ENCODE measurements at places on chromosomes 11 and 22.

DNA sequence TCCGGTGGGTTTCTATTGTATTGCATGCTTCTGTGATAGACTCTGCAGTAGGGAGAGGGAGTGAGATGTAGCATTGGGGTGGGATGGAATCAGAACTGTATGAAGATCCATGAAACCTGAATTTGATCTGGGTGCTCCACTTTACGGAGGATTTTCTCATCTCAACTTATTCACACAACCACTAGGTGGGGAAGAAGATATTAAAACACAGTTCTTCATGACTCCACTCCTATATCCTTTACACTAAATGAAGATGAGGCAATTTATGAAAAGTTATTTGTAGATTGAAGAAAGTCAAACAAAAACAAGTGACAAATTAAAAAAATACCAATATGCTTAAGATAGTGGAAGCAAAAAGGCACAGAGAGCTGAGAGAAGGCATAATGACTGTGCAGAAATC is 92.6 kb upstream of the PDGFD start:
- no peak for DNase-seq

DNA sequence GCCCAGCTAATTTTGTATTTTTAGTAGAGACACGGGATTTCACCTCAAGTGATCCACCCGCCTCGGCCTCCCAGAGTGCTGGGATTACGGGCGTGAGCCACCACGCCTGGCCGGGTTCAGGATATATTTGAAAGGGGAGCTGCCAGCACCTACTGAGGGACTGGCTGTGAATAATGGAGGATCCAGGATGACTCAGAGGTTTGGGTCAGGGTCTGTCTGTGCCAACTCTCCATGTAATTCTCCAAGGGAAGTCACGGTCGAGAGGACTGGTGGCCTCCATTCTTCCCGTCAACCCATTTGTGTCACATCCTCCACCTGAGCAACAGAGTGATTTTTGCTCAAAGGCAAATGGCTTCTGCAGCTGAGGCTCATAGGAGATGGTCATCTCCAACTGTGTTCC is 3.6 kb upstream of the ARRB1 start:
- DNase-seq, result no peak

- no peak for DNase-seq
Observed at GRCh38 chr11:23473782-23474181, 613.5 kb upstream of the CCDC179 start.

GRCh38 chr22:29651652-29652051 is 48.2 kb downstream of the NF2 start:
- DNase-seq, result no peak

GRCh38 chr11:127875131-127875530 is 712.2 kb downstream of the ETS1 start:
- DNase-seq, result no peak

DNA sequence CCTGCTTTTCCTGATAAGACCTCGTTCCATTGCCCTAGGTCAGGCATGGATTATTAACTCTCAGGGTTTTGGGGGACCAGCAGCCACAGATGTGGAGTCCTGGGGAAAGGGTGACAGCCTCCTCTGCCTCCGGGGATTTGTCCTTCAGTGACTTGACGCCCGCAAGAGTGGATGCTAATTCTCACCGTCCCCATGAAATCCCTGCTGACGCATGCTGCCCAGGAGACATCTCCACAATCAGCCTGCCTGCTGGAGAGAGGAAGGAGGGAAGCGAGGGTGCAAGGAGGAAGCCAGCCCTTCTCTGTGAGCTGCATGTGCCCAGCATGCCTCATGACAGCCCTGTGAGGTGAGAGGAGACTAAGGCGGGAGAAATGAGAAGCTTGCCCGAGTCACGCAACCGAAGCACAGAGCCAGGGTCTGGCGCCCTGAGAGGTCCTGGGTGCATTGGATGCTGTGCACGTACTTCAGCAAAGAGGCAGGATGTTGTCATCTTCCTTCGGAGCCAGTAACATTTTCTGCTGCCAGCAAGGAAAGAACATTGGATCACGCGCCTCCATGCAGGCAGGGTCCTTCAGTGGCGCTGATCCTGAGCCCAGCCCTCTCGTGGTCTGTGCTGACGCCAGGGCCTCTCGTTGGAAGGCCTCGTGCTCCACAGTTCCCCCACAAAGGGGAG is 27.3 kb upstream of the KRTAP5-6 start:
- no peak for DNase-seq

GRCh38 chr11:65013888-65014725 is at the start of gene ARL2:
TSS of gene ARL2 (plus strand) at chr11:65014160. CDS start at chr11:65014208, 48 bp downstream.
- peak; percentile 86 for DNase-seq

- DNase-seq, result peak; percentile 28
Observed at GRCh38 chr11:118691926-118692830, 12.7 kb upstream of the TREH start.

- DNase-seq, result no peak
Observed at GRCh38 chr22:27725661-27726060, 75.9 kb downstream of the MN1 start.

- no peak for DNase-seq
Observed at GRCh38 chr11:102489186-102490145, 36.9 kb upstream of the TMEM123 start.

DNA sequence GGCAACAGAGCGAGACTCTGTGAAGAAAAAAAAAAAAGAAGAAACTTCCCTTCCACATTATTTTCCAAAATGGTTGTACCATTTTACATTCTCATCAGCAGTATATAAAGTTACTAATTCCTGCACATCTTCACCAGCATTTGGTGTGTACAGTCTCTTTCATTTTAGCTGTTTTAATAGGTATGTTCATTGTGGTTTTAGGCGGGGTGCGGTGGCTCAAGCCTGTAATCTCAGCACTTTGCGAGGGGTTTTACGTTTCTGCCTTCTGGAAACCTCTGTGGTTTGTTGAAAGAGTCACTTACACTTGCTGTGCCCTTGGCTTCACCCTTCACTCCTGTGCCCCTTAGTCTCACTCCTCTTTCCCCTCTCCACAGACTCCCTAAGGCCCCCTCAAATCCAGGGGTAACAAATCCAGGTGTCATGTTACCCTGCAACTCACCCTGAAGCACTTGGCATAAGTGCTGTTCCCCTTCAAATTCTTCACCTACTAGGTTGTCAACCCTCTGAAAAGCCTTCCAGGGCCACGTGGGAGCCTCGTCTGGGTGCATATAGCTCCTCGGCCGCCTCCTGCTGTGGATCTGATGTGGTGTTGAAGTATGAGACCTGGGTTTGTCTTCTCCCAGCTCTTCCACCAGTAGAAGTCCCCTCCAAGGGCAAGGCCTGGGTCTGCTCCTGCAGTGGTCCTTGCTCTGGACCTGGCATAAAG is 20.8 kb downstream of the TOB2 start:
- no peak for DNase-seq

- DNase-seq, result no peak
Observed at GRCh38 chr11:1150769-1151365, 6.9 kb upstream of the MUC5AC start.

GRCh38 chr11:11543656-11544055 is 78.1 kb downstream of the GALNT18 start:
- no peak for DNase-seq

DNA sequence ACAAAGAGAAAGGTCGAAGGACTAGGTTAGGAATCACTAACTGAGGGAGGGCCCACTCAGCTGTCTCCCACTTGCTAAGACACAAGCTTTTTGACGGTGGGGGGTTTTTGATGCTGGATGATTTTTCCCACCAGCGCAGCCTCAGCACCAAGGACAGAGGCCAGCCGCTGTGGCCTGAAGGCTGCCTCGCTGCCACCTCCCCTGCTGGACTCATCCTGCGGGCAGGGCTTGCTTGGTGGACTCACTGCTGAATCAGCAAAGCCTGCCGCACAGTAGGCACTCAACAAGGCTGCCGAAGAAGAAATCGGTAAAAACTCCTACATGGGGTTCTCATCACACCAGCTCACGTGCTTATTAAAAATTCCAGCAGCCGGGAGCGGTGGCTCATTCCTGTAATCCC is 2.6 kb downstream of the ALG12 start:
- no peak for DNase-seq

DNA sequence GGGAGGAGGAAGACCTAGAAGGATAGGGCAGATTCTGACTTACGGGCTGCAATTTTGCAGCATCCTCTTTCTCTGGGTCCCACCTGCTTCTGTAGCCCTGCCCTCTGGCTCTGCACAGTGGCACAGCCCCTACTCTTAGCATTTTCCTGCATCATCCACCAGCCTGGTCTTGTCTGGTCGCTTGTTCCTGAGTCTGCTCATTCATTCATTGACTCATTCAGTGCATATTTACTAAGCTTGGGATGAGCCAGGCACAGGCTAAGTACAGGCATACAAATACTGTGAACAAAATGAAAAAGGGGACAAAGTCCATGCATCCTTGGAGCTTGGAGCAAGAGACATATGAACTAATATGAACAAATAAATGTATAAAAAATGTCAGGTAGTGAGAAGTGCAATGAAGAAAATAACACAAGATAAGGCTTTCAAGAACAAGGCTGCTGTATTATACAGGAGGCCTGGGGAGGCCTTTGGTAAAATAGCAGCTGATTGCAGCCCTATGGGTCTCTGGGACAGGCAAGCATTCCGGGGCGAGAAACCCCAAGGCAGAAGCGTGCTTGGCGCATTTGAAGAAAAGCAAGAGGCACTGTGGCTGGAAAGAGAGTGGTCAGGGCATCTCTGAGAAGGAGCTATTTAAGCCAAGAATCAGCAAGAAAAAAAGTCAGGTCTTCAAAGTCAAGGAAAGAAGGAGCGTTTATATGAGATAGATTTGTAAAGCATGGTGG is 108.0 kb upstream of the ALX4 start:
- DNase-seq, result no peak

GRCh38 chr11:34487430-34487829 is 26.2 kb downstream of the ELF5 start:
- no peak for DNase-seq

- DNase-seq, result no peak
Observed at GRCh38 chr11:36326524-36327419, 30.7 kb downstream of the PRR5L start.

- DNase-seq, result no peak
Observed at GRCh38 chr11:17972987-17973386, 39.9 kb downstream of the SERGEF start.

DNA sequence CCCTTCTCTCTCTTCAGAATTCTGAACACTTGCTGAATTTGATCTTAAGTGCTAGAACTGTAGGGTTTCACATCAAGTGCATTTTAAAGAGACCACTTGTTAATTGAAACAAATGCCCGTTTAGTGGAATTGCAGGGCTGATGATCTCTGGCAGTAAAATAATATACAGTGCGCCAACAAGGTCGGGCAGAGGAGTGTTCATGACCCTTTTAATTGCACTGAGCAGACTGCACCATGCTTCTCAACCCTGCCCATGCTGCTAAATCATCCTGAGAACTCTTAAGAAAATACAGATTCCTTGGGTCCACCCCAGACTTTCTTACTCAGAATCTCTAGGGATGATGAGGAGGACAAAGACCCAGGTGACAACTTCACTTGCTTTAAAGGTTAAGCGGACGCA is 73.5 kb downstream of the SC5D start:
- no peak for DNase-seq

GRCh38 chr22:24099071-24099470 is 82.2 kb upstream of the SUSD2 start:
- no peak for DNase-seq

DNA sequence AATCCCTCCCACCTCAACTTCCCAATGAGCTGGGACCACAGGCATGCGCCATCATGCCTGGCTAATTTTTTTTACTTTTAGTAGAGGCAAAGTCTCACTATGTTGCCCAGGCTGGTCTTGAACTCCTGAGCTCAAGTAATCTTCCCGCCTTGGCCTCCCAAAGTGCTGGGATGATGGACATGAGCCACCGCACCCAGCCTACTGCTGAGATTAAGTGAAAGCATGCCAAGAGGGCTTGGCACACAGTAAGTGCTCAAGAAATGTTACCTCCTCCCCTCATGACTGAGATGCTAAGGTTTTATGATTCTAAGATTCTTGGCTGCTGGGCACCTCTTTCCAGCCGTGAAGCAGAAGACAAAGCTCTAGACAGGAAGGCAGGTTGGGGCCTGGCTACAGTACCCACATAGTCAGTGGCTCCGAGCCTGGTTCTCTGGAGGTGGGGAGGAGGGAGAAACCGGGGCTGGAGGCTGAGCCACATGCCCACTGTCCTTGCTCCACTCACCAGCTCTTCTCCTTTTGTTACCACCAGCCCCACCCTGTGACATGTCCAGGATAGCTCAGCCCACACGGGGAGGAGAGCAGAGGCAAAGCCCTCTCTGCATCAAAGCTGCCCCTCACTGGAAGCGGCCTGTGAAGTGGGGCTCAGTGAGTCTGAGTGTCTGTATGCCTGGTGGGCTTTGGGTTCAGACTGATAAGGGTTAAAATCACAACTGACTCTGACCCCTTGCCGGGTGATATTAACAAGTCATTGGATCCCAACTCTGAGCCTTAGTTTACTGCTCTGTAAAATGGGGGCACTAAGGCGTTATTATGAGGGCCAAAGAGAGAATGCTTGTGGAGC is 12.9 kb downstream of the ARHGEF17 start:
- no peak for DNase-seq

DNA sequence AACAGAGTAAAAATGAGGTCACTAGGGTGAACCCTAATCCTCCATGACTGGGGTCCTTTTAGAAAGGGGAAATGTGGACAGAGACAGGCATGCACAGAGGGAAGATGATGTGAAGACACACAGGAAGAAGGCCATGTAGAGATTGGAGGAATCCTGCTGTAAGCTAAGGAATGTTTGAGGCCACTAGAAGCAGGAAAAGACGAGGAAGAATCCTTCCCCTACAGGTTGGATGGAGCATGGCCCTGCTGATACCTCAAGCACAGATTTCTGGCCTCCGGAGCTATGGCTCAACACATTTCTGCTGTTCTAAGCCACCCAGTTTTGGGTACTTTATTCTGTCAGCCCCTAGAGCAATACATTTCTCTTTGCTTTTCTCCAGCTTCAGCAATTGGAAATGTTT is 486.9 kb downstream of the MIAT start:
- DNase-seq, result no peak

DNA sequence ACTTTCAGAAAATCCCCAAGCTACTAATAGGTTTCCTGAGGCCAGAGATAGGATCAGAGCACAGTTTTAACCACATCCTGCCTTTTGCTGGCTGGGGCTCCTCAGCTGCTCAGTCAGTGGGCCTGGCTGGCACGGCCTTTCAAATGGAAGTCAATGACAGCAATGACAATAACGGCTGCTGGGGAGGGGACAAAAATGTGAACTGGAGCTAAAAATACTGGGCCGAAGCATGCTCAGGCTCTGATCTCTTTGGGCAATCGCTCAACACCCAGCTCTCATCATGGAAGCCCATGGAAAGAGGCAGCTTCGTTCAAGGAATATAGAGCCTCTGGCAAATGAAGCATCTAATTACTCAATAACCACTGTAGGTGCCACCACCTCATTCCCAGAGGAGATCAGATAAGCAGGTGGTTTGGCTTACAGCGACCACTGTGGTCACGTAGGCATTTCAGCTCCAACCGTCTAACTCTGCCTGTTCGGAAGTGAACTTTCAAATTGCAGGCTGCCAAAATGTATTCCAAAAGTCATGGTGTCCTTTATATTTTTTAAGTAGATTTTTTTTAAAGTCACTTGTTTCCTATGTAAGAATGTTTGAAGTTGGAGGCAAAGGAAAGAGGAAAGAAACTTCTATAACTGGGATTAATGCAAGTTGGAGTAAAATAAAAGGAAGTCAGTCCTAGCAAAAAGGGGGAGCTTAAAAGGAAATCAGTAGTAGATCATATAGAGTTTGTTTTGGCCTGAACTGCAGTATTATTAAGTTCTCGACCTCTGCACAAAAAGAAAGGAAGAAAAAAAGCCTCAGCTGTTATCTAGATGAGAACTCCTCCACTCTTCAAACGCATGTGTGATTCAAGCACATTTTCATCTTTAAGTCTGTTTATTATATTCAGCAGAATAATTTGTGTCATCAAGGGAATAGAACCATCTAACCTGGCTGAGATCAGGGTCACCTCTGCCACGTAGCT is 14.1 kb downstream of the WT1 start:
- DNase-seq, result no peak

- peak; percentile 14 for DNase-seq
Observed at GRCh38 chr11:64619811-64620380, 28.9 kb downstream of the SLC22A12 start.
